NAMALWA (cell line): ENCODE measurements at places on chromosomes 4 and X.

DNA sequence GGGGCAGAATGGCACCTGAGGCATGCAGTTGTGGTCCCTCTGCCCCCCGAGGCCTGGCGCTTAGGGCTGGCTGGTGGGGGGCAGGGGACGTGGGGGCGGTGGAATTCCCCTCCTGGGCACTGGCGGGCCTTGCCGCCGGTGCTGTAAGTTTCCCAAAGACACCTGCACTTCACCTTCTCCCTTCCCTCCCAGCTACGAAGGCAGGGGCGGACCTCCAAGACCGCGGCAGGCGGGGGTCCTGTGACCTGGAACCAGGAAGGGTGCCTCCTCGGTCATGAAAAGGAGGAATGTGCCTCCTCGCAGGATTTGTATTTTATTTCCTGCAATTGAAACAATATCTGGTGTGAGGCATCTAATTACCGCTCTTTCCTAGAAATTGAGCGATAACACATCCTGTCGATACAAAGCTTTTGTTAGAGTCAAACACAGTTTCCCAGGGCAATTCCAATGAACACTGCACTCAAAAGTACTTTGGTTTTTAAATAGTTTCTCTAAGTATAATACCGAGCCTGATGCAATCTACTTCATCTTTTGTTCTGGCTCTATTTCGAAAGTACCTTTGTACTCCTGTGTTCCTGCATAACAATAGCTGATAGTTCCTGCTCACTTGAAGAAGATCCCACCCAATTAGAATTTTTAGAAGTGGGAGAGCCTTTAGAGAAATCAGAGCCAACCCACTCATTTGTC, 12.3 kb upstream of the ADRA2C start:
- DNase-seq, result no peak

GRCh38 chr4:67328018-67328278, 217.4 kb downstream of the CENPC start:
- no peak for DNase-seq

- no peak for DNase-seq
These were observed 12.6 kb downstream of the SYN1 start for GRCh38 chrX:47607091-47607490.

DNA sequence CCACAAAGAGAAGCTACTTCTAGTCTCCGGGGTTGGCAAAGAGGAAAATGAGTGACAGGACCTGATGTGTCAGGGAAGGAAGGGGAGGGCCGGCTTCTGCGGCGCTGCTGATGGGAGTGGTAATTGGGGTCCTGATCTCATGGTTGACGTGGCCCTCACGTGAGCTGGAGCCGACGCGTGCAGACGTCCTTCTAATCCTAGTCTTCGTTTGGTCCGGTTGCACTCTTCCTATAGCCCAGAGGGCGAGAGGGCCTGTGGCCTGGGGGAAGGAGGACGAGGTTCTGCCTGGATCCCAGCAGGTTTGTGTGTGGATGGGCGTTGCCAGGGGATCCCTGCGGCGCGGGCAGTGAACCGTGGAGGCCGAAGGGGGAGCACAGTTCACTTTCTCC, at the start of gene ARMCX1:
ARMCX1 (plus strand) TSS at position 186 of the 389 bp plus-strand sequence. CDS start 2,384 bp downstream, outside the sequence.
- no peak for DNase-seq

GRCh38 chr4:119942806-119943205, 123.8 kb downstream of the MAD2L1 start:
- no peak for DNase-seq

GRCh38 chr4:10924274-10924673, 239.7 kb upstream of the CLNK start:
- no peak for DNase-seq

DNA sequence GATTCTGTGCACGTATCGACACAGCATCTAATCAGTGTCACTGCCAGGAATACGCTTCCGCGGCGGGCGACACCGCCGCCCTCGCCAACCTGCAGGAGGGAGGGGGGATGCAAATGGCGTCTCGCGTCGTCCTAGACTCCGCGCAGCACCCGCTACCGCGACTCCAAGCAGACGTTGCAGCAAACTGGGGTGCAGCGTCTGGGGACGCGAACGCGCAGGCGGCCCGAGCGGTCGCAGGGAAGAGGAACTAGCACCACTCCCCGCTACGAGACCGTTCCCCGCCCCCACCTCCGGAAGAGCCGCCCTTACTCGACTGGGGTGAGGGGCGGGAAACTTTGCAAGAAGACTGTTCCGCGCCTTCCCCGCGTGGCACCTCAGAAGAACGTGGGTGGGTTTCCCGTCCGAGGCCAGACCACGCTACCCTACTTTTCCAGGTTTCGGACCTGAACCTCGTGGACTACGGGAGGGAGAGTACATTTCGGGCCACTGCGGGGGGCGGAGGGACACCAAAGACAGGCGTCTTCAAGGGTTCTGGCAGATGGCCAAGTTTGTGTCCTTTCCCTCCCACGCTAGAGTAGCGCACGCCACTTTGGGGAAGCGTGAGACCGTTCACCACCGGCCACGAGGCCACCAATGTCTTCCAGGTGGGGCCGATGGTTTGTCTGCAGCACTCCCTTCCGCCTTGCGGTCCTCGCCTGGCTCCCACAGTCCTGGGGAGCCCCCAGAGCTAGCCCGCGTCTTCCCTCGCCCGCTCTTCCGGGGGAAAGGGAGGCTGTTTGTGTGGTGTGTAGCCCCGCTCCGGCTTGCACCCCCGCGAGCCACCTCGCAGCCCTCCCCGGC, 78.0 kb upstream of the BCOR start:
- peak; percentile 86 for DNase-seq

DNA sequence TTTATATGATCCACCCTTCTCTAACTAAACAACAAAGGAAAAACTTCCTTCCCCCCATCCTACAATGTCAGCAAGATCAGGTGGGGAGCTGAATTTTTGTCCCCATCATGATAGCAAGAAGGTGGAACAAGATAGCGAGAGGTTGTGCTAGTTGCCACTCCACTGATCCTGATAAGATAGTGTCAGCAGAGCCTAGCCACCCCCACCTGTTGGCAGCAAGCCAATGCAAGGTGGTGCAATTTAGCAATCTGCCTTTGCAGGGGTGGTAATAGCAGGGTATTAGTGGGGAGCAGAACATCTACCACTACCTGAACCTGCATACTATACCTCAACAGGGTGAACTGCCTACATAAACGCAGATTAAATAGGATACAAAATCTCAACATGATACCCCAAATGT, 80.2 kb upstream of the MAMLD1 start:
- DNase-seq, result no peak

DNA sequence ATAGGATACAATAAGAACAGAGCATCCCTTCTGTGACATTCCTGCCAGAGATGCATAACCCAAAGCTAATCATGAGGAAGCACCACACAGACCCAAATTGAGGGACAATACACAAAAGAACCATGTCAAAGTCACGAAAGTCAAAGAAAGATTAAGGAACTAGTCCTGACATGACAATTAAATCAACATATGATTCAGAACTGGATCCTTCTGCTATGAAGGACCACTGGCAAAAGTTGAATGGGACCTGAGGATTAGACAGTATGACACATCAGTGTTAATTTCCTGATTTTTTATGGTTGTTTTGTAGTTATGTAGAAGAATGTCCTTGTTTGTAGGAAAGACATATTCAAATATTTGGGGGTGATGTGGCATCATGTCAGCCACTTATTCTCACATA, 13.9 kb downstream of the ACOT9 start:
- DNase-seq, result no peak

DNA sequence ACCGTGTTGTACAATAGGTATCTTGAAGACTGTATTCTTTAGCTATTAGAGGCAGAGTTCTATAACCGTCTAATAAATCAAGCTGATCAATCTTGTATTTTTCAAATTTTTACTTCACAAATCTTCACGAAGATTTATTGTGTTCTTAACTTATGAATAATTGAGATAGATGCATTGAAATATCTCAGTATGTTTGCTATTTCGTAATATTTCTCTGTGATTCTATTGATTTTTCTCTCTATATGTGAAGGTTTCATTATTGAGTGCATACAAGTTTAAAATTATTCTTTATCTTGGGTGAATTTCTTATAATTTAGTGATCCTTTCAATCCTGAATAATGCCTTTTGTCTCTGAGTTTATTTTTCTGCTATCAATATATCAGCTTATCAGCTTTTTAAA, 19.8 kb upstream of the SHISA3 start:
- no peak for DNase-seq
